Psoas muscle (tissue), 8 donors: ENCODE measurements at places on chromosomes 4 and X. TPM values are rescaled to one million over a fixed set of nuclear protein-coding genes. Genes with fewer than 3 reads are reported as not detected.

GRCh38 chr4:155179216-155179615, 29.2 kb upstream of the NPY2R start:
- H3K27ac ChIP-seq, result no peak overlapping the region
- no peak for DNase-seq
- H3K36me3 ChIP-seq, result no peaks in the 10 kb centered on the region
- no peaks in the 10 kb centered on the region for H3K27me3 ChIP-seq
- H3K4me1 ChIP-seq, result no peaks in the 10 kb centered on the region

The NSG1 gene
- total RNA-seq, result 0.50 TPM

The GPR34 gene
- total RNA-seq, result 3.9 TPM

- peaks cover 8% of the 10 kb centered on the region for H3K27me3 ChIP-seq
- H3K4me1 ChIP-seq, result no peaks in the 10 kb centered on the region
- H3K4me3 ChIP-seq, result no peak overlapping the region
- no peak for DNase-seq
Measured at GRCh38 chr4:155761916-155762315, 3.1 kb downstream of the GUCY1B1 start.

The SPANXB1 gene
- total RNA-seq, result not detected

The HSD17B13 gene
- not detected for total RNA-seq

- H3K27ac ChIP-seq, result no peak overlapping the region
- no peak overlapping the region for H3K4me3 ChIP-seq
- no peaks in the 10 kb centered on the region for H3K27me3 ChIP-seq
- DNase-seq, result no peak
Measured at GRCh38 chr4:80446248-80446647, 110.7 kb downstream of the CFAP299 start.

The PLCXD1 gene
- total RNA-seq, result 2.9 TPM

The GPAT3 gene
- total RNA-seq, result 55.5 TPM

DNA sequence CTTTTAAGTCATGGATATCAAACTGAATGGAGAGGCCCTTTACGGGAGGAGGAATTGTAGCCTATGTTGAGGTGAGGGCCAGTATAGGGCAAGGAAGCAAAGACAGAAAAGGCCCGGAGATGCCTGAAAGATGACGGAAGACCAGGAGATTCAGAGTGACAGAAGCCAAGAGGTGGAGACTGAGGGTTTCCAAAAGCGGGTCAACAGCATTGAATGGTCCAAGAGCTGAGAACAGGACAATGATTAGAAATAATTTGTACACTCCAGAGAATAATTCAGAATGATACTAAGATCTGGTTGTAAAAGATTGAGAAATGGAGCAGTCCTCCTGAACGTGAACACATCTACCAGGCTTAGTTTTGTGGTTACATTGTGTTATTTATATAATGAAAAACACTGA, 45.5 kb upstream of the ZNF518B start:
- H3K4me1 ChIP-seq, result no peaks in the 10 kb centered on the region
- no peak overlapping the region for H3K4me3 ChIP-seq
- no peak for DNase-seq
- H3K27me3 ChIP-seq, result no peaks in the 10 kb centered on the region

The LRP2BP gene
- total RNA-seq, result 0.93 TPM

The CT55 gene
- total RNA-seq, result not detected

- no peak overlapping the region for H3K4me3 ChIP-seq
- no peaks in the 10 kb centered on the region for H3K4me1 ChIP-seq
Measured at GRCh38 chrX:21606002-21606401, 52.1 kb downstream of the KLHL34 start.

DNA sequence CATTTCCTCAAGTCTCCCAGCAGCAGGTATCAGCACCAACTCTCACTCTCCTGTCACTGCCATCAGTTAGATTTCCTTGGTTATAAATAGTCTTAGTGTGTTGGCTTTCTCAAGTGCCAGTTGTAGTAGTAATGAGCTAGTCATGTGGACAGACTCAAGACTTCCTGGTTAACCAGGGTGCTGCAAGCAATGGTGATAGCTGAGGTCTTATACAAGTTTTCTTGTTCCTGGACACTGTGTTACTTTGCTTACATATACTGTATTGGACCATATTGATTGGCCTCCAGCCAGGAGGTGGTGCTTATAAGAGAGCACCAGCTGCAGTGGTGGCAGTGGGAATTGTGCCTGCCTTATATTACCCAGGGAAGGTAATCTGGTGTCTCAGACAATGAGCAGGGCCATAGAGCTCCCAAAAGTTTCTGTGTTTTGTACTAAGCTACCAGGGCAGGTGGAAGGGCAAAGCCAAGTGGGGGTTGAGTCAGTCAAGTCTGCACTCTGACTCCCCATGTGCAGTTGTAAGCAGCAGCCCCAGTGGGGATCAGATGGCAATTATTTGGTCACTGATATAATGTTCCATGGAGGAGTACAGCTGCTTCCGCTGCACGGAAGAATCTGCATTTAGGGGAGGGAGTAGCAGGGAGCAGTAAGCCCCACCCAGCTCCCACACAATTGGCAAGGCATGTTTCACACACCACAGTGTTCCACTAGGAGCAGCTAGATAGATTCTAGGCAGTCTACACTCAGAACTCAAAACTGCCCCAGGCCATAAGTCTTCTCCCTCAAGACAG, 24.1 kb upstream of the ZDHHC15 start:
- no peaks in the 10 kb centered on the region for H3K4me1 ChIP-seq
- no peak overlapping the region for H3K4me3 ChIP-seq
- H3K36me3 ChIP-seq, result no peaks in the 10 kb centered on the region
- H3K27me3 ChIP-seq, result no peaks in the 10 kb centered on the region

- no peak overlapping the region for H3K27ac ChIP-seq
- H3K4me1 ChIP-seq, result peaks cover 5% of the 10 kb centered on the region
- no peak for DNase-seq
Measured at GRCh38 chr4:2515830-2516550, 20.5 kb upstream of the FAM193A start.

- no peak for DNase-seq
- H3K4me1 ChIP-seq, result no peaks in the 10 kb centered on the region
- H3K4me3 ChIP-seq, result no peak overlapping the region
- H3K27ac ChIP-seq, result no peak overlapping the region
Measured at GRCh38 chrX:150086371-150086770, 148.1 kb upstream of the EOLA2 start.

The ETDC gene
- not detected for total RNA-seq

DNA sequence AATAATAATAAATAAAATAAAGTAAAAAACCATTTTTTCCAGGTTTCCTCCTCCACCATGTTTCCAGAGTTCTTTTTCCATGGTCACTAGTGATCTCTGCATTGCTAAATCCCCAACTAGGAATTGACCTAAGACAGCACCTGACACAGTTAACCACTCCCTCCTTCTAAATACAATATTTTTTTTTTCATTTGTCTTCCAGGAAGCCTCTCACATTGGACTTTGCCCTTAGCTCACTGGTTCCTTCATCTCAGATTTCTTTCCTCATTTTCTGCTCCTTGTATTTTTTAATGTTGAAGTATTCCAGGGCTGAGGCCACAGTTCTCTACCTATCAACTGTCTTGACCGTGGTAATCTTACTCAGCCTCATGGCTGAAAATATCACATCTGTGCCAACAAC, 187.3 kb upstream of the FAM241A start:
- no peak for DNase-seq
- H3K27ac ChIP-seq, result no peak overlapping the region
- no peaks in the 10 kb centered on the region for H3K4me1 ChIP-seq

DNA sequence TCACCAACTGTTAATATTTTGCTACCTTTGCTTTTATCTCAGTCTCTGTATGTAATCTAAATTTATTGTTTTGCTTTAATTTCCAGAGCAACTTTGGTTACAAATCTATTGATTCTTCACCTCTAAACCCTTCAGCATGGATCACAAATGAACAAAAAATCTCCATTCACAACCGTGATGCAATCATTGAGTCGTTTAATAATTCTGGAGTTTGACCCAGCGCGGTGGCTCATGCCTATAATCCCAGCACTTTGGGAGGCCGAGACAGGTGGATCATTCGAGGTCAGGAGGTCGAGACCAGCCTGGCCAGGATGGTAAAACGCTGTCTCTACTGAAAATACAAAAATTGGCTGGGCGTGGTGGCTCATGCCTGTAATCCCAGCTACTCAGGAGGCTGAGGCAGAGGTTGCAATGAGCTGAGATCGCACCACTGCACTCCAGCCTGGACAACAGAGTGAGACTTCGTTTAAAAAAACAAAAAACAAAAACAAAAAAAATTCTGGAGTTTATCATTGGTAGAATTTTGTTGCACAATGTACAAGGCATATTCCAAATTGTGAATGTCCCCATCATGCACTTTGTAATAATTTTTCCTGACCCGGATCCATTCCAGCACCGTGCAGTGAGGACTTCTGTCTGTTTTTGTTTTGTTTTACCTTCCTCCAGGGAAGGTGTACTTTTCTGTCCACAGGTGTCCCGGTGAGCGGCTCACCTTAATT, 2.3 kb upstream of the IDUA start:
- H3K27me3 ChIP-seq, result no peaks in the 10 kb centered on the region
- H3K27ac ChIP-seq, result no peak overlapping the region
- no peak for DNase-seq
- H3K36me3 ChIP-seq, result no peaks in the 10 kb centered on the region

The BRS3 gene
- total RNA-seq, result 0.09 TPM

The YIPF7 gene
- total RNA-seq, result 27.9 TPM

GRCh38 chr4:25635501-25635900, 20.1 kb upstream of the SLC34A2 start:
- no peaks in the 10 kb centered on the region for H3K4me1 ChIP-seq
- H3K36me3 ChIP-seq, result no peaks in the 10 kb centered on the region
- DNase-seq, result no peak
- H3K4me3 ChIP-seq, result no peak overlapping the region
- no peaks in the 10 kb centered on the region for H3K27me3 ChIP-seq
- no peak overlapping the region for H3K27ac ChIP-seq

DNA sequence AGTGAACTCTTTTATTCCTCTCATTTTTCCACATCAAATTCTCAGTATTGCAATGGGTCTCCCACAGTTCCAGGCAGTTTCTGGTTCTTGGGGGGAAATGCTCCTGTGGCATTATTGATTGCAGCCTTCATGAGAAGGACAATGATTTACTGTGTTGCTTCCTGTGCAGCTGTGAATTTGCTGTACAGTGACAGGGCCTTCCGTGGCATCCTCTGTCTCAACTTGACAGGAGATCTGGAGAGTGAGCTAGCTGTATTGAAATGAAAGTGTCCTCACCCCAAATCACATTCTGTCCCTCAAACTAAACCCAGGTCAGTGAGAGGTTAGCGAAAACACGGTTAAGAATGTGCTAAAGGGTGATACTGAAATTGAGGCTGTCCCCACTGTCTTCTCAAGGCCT, 77.1 kb upstream of the ATOH1 start:
- no peaks in the 10 kb centered on the region for H3K36me3 ChIP-seq
- DNase-seq, result no peak

DNA sequence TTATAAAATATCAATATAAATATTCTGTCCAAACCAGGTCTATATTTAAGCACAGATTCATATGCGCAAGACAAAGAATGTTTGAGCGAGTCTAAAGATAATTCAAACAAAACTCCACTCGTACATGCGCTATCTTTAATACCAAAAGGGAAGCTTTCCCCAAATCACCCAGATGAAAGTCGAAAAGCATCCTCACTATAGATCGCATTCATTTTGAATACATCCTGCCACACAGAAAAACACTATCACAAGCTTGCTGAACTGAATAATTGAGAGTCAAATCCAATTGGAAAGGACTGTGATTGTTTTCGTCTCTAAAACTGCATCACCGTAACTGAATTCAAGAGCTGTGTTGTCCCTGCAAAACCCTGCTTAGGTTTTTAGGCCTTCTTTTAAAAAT, 685 bp downstream of the TASL start:
- no peaks in the 10 kb centered on the region for H3K27me3 ChIP-seq
- no peak overlapping the region for H3K4me3 ChIP-seq
- H3K36me3 ChIP-seq, result no peaks in the 10 kb centered on the region

DNA sequence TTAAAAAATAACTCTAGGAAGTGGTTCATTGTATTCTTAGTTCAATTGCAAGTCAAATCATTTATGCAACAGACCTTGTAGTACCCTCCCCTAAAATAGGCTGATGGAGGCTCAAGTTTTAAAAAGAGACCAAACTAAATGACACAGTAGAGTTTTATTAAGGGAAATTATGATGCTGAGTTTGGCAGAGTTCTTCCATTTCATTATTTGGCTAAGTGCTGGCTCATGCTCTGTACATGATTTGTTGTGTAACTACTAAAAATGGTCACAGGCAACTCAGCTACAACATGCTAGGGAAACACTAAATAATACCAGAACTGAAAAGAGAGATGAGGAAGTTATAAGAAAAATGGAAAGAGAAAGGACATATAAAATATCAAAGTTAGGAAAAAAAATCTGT, 96.1 kb upstream of the TFDP3 start:
- no peak for DNase-seq
- no peak overlapping the region for H3K4me3 ChIP-seq
- H3K36me3 ChIP-seq, result no peaks in the 10 kb centered on the region
- H3K27ac ChIP-seq, result no peak overlapping the region
- no peaks in the 10 kb centered on the region for H3K4me1 ChIP-seq

The MAGEA2B gene
- not detected for total RNA-seq

DNA sequence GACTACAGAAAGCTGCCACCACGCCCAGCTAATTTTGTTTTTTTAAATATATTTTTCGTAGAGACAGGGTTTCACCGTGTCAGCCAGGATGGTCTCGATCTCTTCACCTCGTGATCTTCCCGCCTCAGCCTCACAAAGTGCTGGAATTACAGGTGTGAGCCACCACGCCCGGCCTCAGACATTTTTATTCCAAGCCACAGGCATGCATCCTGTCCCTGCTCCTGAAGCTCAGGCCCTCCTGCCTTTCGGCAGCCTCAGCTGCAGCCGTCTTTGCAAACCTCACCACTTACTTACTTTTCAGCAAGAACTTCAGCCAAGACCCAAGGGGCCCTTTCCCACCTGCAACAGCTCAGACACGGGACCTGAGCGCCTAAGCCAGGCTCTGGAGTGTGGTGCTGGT, 26.0 kb downstream of the FAM53A start:
- no peak for DNase-seq
- no peaks in the 10 kb centered on the region for H3K4me1 ChIP-seq
- no peaks in the 10 kb centered on the region for H3K27me3 ChIP-seq
- H3K4me3 ChIP-seq, result no peak overlapping the region
- H3K36me3 ChIP-seq, result no peaks in the 10 kb centered on the region

DNA sequence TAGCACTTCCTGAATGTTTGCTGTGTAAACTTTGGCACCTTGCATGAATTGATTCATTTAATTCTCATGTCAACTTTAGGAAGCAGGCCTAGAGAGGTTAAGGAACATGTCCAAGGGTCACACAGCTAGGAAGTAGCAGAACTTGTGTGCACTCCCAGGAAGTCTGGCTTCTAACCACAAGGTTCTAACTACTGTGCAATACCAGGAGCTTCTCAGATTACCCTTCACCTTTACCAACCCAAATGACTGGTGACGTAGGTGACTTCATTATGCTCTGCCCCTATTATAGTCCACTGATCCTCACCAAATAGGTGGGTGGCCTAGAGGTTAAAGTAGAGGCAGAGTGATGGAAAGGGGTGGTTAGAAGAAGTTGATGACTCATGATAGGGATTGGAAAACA, 14.4 kb downstream of the AR start:
- peaks cover 6% of the 10 kb centered on the region for H3K27me3 ChIP-seq
- no peak overlapping the region for H3K4me3 ChIP-seq
- H3K4me1 ChIP-seq, result no peaks in the 10 kb centered on the region
- no peak for DNase-seq
- H3K36me3 ChIP-seq, result no peaks in the 10 kb centered on the region
